ENCODE measurements at places on chromosomes 5 and 9.
A peak's percentile ranks its signal among the peaks of the same experiment; 100 is the strongest.

- no peak for DNase-seq
Observed at GRCh38 chr9:34326690-34327089, 2.4 kb downstream of the KIF24 start.

DNA sequence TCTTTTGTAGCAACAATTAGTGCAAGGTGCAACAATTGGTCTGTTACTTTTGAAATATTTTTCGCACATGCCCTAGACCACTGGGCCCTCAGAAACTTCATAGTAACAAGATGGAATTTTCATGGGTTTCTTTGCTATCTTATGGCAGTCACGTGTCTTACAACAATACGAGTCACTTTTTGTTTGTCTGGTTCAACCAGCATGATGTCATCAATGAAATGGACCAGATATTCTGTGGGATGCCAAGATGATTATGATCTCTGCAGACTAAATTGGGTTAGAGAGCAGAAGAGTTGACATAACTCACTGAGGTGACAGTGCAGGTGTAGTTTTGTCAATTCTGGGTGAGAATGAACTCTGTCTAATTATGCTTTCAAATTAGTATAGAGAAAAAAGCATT lies 239.6 kb upstream of the RIOK2 start:
- no peak for DNase-seq

DNA sequence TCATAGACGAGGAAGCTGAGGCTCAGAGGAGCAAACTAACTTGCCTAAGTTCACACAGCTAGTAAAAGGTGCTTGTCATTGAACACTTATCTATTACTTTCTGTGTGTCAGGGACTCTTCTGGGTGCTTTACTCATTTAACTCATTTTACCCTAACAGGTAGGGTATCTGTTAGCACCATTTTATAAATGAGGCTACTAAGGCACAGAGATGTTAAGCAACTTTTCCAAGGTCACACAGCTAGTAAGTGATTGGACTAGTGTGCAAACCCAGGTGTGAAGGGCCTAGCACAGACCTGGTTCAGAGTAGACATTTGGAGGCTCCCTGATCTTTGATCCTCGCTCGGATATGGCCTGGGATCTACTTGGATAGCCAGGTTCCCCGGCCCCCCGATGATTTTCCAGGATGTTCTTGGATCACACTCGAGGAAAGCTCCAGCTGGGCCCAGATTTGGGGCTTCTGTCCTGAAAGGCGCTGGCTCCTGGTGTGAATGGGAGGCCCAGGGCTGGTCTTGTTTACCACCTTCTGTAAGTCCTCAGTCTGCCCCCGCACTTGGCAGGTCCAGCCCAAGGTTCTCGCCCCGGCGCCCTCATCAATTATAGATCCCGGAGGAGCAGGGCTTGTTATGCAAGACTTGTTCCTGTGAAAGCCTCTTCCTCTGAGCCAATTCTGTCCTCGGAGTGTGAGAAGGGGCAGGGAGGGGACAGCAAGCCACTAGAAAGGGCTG lies 37.5 kb downstream of the GSN start:
- no peak for DNase-seq

GRCh38 chr5:117072439-117072838 lies 497.8 kb upstream of the SEMA6A start:
- no peak for DNase-seq

DNA sequence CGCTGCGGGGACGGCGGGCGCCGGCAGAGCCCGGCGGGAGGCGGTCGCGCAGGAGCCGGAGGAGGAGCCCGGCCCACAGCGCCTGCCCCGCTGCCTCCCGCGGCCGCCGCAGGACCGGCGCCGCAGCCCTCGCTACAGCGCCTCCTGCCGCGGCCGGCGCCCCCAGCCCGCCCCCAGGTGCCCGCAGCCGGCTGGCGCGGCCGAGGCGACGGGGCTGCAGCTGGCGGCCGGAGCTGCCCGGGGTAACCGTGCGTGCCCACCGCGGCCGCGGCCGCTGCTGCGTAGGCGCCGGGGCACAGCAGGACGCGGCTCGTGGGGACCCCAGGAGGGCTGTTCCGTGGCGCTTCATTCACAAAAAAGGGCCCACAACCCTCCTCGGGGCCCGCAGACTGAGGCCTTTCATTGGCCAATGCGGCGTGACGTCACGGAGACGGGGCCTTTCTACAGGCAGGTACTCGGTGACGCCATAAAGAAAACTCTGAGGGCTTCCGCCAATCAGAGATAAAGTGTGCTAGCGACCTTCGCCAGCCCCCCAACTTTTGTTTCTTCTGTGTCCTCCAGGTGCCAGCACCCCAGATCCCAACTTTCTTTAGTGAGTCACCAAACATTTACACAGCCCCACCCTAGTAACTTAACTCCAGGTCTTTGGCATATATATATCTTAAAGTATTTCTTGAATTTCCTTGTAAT lies at the start of gene CDC14B:
Gene CDC14B, minus strand, starts transcription at position 353 of the 690 bp plus-strand sequence. CDS start 465 bp downstream, outside the sequence.
- DNase-seq, result peak; percentile 91

All from NCI-H2029 (cell line).